ENCODE measurements at places on chromosomes 4 and X. TPM values are rescaled to one million over a fixed set of nuclear protein-coding genes. Genes with fewer than 3 reads are reported as not detected.

Gene EBP
- total RNA-seq = 126 TPM

Gene ADH1A
- total RNA-seq = not detected

Gene CT45A10
- total RNA-seq = not detected

Gene TRIM75
- not detected for total RNA-seq

Gene NPY1R
- total RNA-seq = 7.4 TPM

Gene CHRDL1
- total RNA-seq = 12.8 TPM

Gene BGN
- total RNA-seq = 0.23 TPM

Gene TBX22
- total RNA-seq = 0.24 TPM

Gene TLR10
- total RNA-seq = 0.14 TPM

Gene PPA2
- total RNA-seq = 50.3 TPM

Gene BST1
- total RNA-seq = 1.4 TPM

Gene GLRA2
- total RNA-seq = not detected

Gene VSIG1
- 1.7 TPM for total RNA-seq

Gene DGKK
- total RNA-seq = 8.1 TPM

Gene FAM149A
- total RNA-seq = 22.5 TPM

Measured in GM23338 (cell line).